Neural crest cell (in vitro differentiated cells): ENCODE measurements at places on chromosomes 12 and 14. TPM values are rescaled to one million over a fixed set of nuclear protein-coding genes. Genes with fewer than 3 reads are reported as not detected.

Gene ADCY6
- total RNA-seq: 79.5 and 81.0 TPM in 2 replicates

GRCh38 chr12:13976880-13977279, 4.5 kb downstream of the GRIN2B start:
- H3K36me3 ChIP-seq: no peaks in the 10 kb centered on the region
- H3K27ac ChIP-seq: no peak overlapping the region
- peaks cover 66% of the 10 kb centered on the region for H3K27me3 ChIP-seq
- H3K4me1 ChIP-seq: peaks cover 15% of the 10 kb centered on the region
- no peak for DNase-seq

Gene IL31
- total RNA-seq: not detected in 2 replicates

DNA sequence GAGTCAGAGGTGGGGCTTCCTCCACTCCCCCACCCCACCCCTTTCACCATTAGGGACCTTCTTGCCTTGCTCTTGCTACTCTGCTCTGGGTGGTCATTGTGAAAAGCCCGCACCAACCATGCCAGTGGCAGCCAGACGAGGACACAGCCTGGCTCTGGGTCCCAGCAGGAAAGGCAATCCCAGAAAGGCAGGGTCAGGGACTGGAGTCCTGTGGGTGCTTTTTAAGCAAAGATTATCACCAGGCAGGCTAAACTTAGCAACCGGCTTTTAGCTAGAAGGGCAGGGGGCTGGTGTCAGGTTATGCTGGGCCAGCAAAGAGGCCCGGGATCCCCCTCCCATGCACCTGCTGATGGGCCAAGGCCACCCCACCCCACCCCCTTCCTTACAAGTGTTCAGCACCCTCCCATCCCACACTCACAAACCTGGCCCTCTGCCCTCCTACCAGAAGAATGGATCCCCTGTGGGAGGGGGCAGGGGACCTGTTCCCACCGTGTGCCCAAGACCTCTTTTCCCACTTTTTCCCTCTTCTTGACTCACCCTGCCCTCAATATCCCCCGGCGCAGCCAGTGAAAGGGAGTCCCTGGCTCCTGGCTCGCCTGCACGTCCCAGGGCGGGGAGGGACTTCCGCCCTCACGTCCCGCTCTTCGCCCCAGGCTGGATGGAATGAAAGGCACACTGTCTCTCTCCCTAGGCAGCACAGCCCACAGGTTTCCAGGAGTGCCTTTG, 1.2 kb upstream of the GAPDH start:
- H3K4me1 ChIP-seq: peaks cover 63% of the 10 kb centered on the region
- H3K27ac ChIP-seq: peak overlapping the region; percentile 100
- peaks cover 40% of the 10 kb centered on the region for H3K36me3 ChIP-seq
